ENCODE measurements at places on chromosomes 1 and 21.
A peak's percentile ranks its signal among the peaks of the same experiment; 100 is the strongest.

DNA sequence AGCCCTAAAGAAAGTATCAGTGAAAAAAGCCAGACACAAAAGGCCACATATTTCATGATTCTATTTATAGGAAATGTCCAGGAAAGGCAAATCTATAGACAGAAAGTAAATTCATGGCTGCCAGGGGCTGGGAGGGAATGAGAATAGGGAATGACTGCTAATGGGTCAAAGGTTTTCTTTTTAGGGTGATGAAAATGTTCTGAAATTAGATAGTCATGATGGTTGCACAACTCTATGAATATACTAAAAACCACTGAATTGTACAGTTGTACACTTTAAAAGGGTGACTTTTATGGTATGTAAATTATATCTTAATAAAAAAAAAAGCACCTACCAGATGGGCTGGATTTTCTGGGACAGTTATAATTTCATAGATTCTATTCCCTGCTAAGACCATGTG is 114.8 kb downstream of the CNIH3 start:
- no peak for DNase-seq

DNA sequence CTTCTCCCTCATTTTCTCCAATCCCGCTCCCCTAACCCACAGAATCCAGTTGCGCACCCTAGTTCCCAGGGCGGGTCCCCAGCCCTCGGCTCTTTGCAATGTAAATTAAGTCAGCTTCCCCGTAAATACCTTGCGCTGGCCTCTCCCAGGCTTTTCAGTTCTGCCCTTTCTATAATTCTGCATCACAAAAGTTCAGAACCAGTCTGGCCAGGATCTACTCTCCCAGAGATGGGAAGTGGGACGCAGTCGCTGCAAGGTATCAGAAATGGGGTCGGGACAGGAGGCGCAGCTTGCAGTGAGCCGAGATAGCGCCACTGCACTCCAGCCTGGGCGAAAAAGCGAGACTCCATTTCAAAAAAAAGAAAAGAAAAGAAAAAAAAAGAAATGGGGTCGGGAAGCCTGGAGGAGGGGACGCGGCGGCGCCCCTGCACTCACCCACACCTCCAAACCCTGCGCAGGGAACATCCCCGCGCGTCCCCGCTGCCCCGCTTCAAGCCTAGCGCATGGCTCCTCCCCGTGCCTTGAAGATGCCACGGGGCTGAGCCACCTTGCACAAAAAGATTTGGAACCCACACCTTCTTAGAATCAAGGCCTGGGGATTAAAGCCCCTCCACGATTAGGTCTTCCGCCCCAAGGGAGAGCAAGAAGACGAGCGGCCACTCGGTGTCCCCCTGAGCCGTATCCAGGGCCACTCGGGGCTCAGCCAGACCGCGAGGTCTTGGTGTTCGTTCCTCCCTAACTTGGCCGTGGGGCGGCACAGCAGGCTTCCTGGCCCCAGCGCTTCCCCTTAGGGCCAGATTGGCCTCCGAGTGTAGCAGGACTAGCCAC is 27.2 kb upstream of the ITLN2 start:
- DNase-seq, result no peak

DNA sequence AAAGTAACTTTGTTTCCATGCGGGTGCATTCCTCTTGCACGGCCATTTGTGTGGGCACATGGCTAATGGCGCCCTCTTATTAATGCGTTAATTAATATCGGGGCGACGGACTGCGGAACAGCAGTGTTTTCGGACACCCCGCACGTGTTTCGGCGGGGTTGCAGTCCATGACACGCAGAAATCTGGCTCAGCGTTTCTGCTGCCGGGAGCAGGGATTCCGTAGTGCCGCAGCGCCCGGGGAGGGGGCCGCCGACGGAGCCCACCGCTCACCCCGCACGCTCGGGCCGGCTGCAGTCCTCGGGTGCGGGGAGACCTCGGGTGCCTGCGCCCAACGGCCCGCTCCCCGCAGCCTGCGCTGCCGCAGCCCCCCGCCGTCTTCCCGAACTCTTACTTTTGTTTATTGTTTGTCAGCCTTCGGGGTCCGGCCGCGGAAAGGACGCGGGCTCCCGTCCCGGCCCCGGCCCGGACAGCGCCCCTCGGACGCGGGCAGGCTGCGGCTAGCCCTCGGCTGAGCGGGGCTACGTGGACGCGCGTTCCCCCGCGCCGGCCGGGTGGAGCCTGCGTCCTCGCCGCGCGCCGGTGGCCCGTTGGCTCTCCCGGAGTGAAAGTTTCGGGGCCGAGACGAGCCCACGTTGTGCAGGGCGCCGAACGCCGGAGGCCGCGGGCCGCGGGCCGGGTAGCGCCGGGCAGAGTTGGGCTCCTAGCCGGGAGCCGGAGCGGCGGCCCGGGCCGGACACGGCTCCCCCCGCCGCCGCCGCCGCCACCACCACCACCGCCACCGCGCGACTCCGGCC is 849 bp downstream of the NFIA start:
- DNase-seq, result no peak

DNA sequence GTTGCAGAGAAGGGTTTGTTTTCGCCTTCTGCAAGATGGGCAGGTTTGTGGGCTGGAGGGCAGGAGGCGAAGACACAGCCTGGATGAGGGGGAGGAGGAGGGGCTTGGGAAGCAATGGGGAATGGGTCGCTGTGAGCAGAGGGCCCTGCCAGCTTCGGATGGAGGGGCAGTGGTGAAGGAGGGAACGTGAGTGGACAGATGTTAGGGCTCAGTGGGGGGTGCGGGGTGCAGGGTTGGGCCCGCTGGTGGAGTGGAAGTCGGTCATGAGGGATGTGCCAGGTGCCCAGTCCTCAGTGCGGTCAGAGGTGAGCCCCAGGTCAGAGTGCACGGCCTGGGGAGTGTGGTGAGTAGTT is 55.5 kb upstream of the ABCG1 start:
- DNase-seq, result no peak

GRCh38 chr1:66295803-66296202 is 238.2 kb upstream of the SGIP1 start:
- no peak for DNase-seq

- no peak for DNase-seq
These were observed 39.3 kb downstream of the CA6 start for GRCh38 chr1:8984990-8985389.

- no peak for DNase-seq
These were observed 27.2 kb upstream of the RCSD1 start for GRCh38 chr1:167602840-167603239.

GRCh38 chr1:12012560-12013316 is 6.6 kb upstream of the MIIP start:
- DNase-seq, result no peak

- DNase-seq, result no peak
These were observed 272.7 kb upstream of the CACYBP start for GRCh38 chr1:174726880-174727585.

DNA sequence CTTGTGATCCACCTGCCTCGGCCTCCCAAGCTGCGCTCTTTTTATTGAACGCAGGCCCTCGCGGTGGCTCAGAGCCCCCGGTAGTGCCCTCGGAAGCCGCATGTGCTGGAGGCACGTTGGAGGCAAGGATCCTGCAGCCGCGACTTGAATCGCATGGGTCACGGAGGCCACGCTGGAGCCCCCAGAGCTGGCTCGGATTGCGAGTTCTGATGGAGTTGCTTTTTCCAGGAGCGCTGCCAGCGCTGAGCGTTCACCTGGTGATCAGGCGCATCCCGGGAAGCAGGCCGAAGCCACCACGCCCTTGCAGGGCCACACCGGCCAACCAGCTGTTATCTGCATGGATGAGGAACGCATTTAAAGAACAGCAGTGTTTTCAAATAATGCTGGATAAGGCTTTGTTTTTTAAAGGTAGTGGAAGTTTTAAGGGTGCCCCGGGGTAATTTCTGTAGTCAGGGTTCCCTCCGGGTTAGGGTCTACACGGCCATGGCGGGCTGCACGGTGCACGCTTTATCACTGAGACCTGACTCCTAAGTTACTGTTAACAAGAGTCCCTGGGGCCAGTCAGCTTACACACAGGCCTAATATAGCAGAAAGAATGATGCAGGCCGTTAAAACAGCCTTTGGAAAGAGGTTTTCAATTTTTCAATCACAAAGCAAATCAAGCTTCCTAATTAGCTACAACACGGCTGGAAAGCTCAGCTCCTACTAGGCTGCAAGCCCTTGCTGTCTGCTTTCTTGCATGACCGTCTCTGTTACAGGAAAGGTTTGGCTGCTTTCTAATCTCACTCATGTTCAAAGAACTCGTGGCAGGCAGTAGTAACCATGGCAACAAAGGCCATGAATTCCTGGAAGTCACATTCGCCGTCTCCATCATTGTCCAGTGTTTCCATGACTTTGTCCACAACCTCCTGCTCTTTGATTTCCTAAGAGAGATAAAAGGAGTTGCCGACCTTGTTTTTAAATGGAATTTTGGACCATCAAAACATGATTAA is 6.0 kb downstream of the S100B start:
- peak; percentile 49 for DNase-seq

GRCh38 chr1:205475855-205476254 is 20.0 kb upstream of the BLACAT1 start:
- DNase-seq, result no peak

DNA sequence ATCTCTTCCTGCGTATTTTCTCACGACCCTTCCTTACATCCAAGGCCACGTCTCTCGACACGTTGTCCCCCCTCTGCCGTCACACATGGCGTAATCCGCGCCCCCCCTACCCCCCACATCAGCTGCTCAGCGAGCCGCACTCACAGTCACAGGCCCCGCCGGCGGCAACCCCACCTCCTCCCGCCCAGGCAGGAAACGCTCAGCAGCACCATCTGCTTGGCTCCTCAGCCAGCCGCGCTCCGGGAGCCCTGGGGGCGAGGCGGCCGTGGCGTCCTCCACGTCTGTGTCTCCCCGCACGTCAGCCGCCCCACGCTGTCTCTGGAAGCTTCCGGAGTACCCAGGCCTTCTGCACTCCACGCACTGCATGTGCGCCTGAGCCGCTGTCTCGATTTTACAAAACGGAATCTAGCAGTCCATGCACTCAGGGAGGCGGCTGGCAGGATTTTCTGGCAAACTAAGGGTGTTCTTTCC is 64.6 kb downstream of the SIK1 start:
- no peak for DNase-seq

- no peak for DNase-seq
These were observed 49.5 kb upstream of the RAB3GAP2 start for GRCh38 chr1:220321758-220322157.

DNA sequence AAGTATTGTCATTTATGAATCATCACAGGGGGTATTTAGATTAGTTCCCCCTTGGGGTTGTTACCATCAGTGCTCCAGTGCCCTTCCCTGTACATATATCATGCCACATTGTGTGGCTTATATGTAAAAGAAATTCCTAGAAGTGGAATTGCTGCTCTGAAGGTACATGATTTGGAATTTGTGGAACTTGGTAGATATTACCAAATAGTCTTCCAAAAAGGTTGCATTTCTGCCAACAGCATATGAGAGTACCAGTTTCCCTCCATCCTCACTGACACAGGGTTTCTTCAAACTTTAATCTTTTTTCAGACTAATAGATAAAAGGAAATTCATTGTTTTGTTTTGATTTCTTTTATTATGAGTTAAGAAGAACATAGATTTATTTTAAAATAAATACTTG is 41.3 kb downstream of the AKNAD1 start:
- no peak for DNase-seq

- DNase-seq, result no peak
These were observed 24.5 kb downstream of the SERINC2 start for GRCh38 chr1:31437433-31438037.

DNA sequence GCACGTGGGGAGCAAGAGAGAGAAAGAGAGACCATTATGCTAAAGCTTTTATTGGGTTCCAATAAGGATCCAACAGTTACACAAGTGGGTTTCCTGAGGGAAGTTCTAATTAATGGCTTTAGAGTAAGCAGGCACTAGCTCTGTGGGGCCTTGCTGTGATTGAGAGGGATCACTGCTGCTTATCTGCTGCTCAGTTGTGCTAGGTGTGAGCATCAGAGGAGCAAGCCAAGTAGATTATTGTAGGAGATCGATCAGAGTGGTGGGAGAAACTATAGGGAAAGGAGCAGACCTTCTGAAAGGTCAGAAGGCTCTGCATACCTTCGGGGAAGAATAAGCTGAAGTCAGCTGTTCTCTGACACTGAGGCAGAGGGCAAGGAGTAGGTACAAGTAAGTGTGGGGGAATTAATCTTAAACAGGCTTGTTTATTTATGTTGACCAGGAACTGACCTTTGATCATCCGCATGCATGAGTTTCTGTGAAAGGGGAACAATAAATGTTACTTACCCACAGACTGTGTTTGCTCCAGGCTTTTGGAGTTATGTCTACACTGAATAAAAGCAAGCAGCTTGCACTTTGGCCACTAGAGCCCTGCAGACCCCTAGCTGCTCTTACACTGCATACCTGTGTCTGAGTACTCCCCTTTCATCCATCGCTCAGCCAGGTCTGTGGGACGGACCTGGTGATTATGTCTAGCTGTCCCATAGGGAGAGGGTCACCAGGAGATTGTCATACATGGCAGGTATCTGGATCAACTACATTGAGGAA is 89.7 kb downstream of the TNNI3K start:
- no peak for DNase-seq

DNA sequence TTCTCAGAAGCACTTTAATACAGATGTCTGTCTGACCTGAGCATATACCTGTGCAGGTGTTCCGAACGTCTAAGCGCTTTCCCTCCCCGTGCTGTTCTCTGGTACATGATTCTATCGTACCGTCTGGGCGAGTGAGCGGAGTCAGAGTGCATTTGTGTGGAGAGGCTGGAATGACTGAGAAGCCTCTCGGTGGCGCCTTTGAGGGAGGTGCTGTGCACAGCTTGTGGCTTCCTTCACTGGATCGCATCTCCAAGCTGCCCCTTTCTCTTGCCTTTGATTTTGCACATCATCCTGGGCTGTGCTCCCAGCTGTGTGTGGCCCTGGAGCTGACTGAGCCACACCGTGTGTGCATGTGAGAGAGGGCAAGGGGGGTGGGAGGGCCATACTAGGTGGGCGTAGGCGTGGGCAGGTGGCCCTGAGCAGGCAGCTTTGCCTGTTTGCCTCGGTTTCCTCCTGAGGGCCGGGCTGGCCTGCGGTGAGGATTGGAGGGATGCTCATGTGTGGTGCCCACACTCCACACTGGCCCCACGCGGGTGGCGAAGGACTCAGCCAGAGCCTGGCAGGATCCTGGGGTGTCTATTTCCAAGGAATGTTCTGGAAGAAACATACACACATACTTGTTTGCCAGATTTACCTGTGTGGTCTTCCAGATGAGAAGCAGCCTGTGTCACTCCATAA is 105.3 kb downstream of the ADARB1 start:
- no peak for DNase-seq

GRCh38 chr1:33762109-33762830 is 101.6 kb upstream of the HMGB4 start:
- no peak for DNase-seq

GRCh38 chr1:58592522-58593134 is 15.6 kb upstream of the TACSTD2 start:
- peak; percentile 95 for DNase-seq

GRCh38 chr21:41769933-41770332 is 3.1 kb upstream of the RIPK4 start:
- DNase-seq, result no peak
